ENCODE measurements at places on chromosomes 1 and 21. TPM values are rescaled to one million over a fixed set of nuclear protein-coding genes. Genes with fewer than 3 reads are reported as not detected.

Gene GSTM1
- total RNA-seq, result 8.2 TPM

Gene AKNAD1
- 2.2 TPM for total RNA-seq

Gene IVL
- total RNA-seq, result 0.50 TPM

Gene SHE
- 0.33 TPM for total RNA-seq

Gene ADAMTS5
- 22.3 TPM for total RNA-seq

Gene IL19
- total RNA-seq, result not detected

Gene SLC2A1
- 738 TPM for total RNA-seq

Gene FMN2
- total RNA-seq, result not detected

Gene TTC22
- 13.3 TPM for total RNA-seq

Gene AIRE
- not detected for total RNA-seq

Gene ROR1
- total RNA-seq, result 11.5 TPM

DNA sequence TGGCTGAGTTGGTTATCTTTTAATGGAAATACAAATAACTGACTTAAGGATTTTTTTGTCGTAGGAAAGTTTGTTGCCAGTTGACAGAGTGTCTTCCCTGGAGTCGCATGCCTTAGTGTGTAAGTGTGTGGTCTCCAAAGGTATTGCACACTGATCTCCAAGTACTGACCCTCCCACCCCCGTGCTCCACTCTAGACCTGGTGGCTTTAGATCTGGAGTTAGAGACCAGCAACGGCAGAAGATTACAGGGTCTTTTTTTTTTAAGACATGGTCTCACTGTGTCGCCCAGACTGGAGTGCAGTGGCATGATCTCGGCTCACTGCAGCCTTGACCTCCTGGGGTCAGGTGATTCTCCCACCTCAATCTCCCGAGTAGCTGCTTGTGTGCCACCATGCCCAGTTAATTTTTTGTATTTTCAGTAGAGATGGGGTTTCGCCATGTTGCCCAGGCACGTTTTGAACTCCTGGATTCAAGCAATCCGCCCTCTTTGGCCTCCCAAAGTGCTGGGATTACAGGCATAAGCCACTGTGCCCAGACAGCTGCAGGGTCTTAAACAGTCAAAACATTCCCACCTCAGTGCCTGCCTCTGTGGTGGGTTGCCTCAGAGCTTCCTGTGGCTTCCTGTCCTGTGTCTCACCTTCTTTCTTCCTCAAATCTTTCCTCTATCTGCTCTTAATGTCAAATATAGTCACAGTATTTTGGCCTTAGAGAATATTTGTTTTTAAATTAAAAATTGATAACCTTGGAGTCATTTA is 6.9 kb downstream of the TRAPPC10 start:
- no peak for DNase-seq

DNA sequence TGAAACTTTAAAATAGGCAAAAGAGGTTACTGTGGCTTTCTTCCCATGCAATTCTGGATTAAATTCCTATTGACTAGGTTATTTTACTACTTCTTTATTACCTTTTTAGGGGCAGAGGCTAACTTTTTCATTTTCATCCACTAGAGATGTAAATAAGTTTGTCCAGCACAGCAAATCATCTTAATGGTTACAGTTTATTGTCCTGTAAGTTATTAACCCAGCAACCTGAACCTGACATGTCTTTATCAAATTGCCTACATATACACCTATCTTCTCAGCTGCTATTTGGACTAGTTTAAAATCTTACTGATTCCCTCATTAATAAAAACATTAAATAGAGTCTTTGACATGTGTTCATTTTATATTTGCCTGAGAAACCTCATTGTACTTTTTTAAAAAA is 6.9 kb upstream of the SCYL3 start:
- DNase-seq, result no peak

DNA sequence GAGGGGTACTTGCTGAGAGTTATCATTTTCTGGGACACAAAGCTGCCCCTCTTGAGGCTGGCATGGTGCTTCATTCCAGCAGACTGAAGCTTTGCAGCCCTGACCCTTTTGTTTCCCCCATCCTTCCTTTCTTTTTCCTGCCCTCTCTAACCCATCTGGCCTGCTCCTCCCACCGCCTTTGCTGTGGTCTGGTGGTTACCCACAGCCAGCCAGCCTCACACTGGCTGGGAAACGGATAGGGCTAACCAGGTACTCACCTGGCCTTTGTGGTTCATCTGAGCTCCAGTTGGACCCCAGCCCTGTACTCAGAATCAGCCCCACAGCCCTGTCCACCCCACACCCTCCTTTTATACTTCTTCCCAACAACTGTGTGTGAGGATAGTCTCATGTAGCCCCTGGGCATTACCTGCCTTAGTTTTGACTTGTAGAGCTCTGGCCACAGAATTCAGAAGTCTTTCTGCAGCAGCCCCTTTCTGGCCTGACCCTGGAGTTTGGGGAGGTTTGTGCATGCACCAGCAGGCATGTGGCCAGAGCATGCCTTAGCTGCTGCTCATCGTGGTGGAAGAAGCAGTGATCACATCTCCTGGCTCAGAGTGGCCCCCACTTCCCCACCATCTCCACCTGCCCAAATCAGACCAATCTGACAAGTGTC is 138.0 kb downstream of the TRABD2B start:
- DNase-seq, result peak; percentile 86

DNA sequence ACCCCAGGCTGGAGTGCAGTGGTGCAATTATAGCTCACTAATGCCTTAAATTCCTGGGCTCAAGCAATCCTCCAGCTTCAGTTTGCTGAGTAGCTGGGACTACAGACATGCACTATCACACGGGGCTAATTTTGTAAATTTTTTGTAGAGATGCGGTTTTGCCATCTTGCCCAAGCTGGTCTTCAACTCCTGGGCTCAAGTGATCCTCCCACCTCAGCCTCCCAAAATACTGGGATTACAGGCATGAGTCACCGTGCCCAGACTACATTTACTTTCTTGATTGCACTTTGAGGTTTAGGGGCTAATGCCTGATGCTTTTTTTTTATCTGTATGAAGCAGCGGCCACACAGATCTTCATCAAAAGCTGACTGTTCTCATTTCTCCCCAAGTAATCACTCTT is 124.6 kb downstream of the KIF26B start:
- DNase-seq, result no peak

- DNase-seq, result peak; percentile 87
These were observed 119.2 kb downstream of the GALNT2 start for GRCh38 chr1:230186003-230186863.

DNA sequence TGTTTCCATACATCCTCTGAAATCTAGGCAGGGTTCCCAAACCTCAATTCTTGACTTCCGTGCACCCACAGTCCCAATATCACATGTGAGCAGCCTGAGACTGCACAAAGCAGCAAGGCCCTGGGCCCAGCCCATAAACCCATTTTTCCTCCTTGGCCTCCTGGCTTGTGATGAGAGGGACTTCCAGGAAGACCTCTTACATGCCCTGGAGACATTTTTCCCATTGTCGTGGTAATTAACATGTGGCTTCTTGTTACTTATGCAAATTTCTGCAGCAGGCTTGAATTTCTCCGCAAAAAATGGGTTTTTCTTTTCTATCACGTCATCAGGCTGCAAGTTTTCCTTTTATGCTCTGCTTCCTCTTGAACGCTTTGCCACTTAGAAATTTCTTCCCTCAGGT is 3.3 kb upstream of the PIGK start:
- DNase-seq, result no peak

DNA sequence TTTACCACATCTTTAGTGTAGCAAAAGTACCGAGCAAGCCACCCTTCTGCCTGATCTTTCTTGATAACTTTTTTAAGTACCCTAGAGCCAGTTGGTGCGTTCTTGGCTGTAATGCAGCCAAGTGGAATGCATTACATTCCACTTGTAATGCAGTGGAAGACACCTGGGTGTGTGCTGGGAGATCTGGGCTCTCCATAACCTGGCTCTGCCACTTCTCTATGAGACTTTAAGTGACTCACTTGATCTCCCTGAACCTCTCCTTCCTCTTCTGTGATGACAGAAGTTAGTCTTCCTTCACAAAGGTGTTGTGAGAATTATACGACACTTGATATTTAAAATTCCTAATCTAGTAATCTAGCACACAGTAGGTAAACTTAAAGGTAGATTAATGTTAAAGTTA is 35.3 kb upstream of the NFIA start:
- peak; percentile 24 for DNase-seq

DNA sequence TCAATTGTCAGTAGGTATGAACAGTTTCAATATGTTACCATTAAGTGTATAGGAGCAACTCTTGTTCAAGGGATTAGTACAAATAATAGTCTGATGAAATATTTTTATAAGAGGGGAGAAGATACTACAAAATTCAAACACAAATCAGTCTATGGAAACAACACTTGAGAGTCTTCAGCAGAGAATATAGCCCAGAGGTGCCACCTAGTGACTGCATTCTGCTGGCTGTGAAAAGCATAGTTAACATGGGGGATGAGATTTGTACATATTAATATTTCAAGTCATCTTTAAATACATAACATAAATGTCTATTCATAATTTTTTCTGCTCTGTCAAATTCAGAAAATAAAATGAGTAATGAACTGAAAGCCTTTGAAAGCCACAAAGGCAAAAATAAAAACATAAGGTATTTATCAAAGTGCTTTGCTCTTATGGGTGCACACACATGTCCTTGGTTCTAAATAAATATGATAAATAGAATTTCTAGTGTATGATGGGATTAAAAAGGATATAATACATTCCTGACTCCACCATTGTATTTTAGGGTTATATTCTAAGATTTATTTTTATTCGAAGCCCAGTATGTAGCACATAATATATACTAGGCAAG is 440.9 kb upstream of the ZRANB2 start:
- DNase-seq, result peak; percentile 12

- peak; percentile 45 for DNase-seq
These were observed 73.4 kb downstream of the PIK3CD start for GRCh38 chr1:9724706-9725476.

DNA sequence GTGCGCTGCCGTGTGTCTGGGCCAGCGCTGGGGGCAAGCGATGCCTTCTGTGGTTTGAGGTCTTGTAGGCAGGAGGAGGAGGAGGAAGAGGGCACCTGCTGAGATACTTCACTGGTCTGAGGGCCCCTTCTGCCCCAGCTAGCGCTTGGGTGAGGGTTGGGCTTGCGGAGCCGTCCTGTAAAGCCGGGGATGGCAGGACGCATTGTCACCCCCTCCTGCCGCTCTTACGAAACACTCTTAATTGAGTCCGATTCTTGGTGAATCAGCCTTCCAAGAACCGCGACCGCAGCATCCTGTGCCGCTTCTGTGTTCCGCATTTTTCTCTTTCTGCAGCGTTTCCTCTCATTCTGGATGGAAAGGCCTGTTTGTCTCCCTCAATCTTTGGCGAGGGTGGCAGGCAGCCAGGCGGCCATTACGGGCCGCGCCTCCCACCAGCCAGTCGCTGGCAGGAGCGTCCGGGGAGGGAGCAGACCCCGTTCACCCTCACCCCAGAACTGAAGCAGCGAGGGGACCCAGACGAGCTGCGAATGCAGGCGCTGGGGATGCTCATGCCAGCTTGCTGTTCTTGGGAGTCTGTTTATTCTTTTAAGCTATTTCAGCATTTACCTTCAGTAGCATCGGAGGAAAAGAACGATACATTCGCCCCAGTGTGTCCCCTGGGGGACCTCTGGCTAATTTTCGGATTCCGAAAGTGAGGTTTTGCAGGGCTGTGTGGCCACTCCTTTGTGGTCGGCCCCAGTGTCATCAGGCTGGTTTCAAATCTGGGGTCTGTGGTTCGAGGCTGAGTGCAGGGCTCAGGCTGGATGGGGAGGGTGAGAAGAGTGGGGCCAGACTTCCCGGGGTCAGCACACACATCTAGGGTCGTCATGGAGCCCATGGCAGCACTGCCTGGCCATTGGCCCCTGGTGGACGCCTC is 62.7 kb downstream of the SKI start:
- peak; percentile 94 for DNase-seq

- no peak for DNase-seq
These were observed 491.1 kb downstream of the BRINP3 start for GRCh38 chr1:189986516-189986915.

DNA sequence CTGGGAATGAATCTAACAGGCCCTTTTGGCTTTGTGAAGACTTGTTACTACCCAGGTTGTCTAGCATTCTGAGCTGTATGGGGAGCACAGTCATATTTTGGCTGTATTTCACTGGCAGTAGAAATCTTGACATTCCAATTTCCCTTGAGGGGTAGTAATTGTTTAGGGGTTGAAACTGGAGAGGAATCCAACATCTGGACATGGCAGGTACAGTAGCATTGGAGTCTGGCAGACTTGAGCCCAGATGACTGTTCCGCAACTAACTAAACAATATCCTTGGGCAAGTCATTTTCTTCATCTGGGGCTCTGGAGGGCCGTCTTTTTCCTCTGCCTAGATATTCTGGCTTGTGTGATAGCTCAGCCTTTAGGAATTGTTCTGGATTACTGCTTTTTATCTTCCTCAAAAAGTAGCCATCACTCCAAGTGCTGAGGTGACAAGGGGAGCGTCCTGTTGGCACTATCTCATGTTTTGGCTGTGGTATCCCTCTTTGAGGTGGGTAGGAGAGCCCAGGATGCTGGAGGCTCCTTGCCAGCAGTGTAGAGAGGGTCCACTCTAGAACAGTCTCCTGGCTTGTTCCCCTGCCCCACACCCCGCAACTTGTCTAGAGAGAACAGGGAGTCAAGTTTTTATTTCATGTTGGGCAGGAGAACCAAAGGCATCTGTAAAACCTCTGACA is 22.7 kb upstream of the NBL1 start:
- no peak for DNase-seq

Measured in mammary epithelial cell (primary cell).